Adrenal gland (tissue), 19 donors: ENCODE measurements at places on chromosomes 3 and 15.

GRCh38 chr3:71442652-71443042, 140.9 kb downstream of the FOXP1 start:
- no peaks in the 10 kb centered on the region for H3K36me3 ChIP-seq
- no peak overlapping the region for H3K4me3 ChIP-seq
- no peaks in the 10 kb centered on the region for H3K27me3 ChIP-seq
- DNase-seq: no peak
- H3K27ac ChIP-seq: no peak overlapping the region

DNA sequence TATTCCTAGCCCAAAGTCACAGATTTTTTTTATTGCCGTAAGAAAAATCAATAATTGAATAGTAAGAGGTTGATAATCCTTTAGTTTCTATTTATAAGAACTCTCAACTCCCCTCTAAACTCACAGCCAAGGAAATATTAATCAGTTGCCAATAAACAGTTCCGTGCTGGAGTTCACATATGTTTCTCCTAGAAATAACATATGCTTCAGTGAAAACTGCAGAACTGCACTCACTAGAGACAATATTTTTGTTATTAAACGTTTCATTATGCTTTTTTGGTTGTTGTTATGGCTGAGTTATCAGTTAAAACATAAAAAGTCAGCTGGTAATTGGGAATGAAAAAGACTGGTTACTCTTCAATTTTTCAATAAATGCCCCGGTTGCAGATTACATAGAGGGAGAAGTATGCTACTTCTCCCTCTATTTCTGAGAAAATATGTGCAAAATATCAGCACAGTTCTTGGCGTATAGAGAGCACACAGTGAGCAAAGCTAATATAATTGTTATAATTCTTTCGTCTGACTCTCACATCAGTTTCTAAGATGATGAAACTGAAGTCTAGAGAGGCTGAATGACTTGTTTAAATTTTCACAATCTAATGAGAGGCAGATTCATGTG, 781.2 kb upstream of the GRM7 start:
- H3K27me3 ChIP-seq: no peaks in the 10 kb centered on the region
- no peak overlapping the region for H3K27ac ChIP-seq
- H3K36me3 ChIP-seq: no peaks in the 10 kb centered on the region
- DNase-seq: no peak
- H3K4me1 ChIP-seq: no peaks in the 10 kb centered on the region

- H3K36me3 ChIP-seq: no peaks in the 10 kb centered on the region
- no peak overlapping the region for H3K4me3 ChIP-seq
- H3K27me3 ChIP-seq: peaks cover 9% of the 10 kb centered on the region
- DNase-seq: peak; percentile 15
Observed at GRCh38 chr3:23743141-23743784, 62.5 kb upstream of the UBE2E1 start.

- H3K4me1 ChIP-seq: no peaks in the 10 kb centered on the region
- no peak for DNase-seq
- no peaks in the 10 kb centered on the region for H3K27me3 ChIP-seq
- H3K4me3 ChIP-seq: no peak overlapping the region
- no peaks in the 10 kb centered on the region for H3K36me3 ChIP-seq
- H3K27ac ChIP-seq: no peak overlapping the region
Observed at GRCh38 chr3:112170046-112170445, 37.0 kb upstream of the GCSAM start.

- H3K27me3 ChIP-seq: no peaks in the 10 kb centered on the region
- no peaks in the 10 kb centered on the region for H3K4me1 ChIP-seq
- H3K27ac ChIP-seq: no peak overlapping the region
- no peak for DNase-seq
- no peak overlapping the region for H3K4me3 ChIP-seq
Observed at GRCh38 chr3:87320756-87321626, 44.6 kb upstream of the POU1F1 start.

DNA sequence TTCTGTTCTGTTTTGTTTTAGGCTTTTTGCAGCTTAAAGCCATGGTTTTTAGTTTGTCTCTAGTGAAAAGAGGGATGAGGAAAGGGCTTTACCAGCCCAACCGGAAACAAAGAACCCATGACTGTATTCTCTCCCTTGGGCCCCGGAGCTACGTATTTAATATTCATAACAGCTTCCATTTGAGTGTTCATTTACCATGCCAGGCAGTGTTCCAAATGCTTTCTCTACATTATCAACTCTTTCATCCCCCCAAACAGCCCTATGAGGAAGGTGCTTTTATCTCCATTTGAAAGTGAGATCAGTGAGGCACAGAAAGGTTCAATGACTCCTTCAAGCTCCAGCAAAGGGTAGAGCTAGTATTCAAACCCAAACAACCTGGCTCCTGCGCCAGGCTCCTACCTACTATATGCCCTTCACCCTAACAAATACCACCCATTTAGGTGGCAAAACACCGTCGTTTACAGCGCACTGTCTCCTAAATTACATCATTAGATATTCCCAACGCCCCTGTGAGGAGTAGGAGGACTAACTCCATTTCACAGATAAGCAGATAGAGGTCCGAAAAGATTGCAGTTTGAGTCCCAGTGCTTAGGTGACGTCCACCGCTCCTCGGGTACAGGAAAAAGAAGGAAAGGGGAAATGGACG, 27.9 kb downstream of the GTPBP8 start:
- no peak for DNase-seq
- no peaks in the 10 kb centered on the region for H3K27me3 ChIP-seq
- peak overlapping the region; percentile 77 for H3K4me3 ChIP-seq
- H3K27ac ChIP-seq: peak overlapping the region; percentile 68

DNA sequence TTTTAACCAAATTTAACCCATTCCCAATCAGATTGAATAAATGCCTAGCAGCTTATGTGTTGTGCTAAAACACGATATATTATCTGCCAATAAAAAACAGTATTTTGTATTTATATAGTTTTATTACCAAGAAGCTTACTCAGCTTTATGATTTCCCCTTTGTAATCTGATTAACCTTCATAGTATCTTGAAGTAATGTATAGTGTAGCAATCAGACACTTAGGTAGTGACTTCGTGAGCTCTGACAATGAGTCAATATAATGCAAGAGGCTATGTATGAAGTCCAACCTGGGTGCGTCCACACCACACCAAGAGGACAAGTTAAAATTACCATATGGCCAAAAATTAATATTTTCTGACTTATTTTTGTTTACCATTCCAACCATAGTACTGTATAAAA, 2.1 kb upstream of the CNBP start:
- no peak overlapping the region for H3K4me3 ChIP-seq
- H3K4me1 ChIP-seq: peaks cover 15% of the 10 kb centered on the region
- no peaks in the 10 kb centered on the region for H3K27me3 ChIP-seq
- H3K36me3 ChIP-seq: no peaks in the 10 kb centered on the region

- H3K27me3 ChIP-seq: no peaks in the 10 kb centered on the region
- no peaks in the 10 kb centered on the region for H3K4me1 ChIP-seq
- no peak for DNase-seq
- no peak overlapping the region for H3K27ac ChIP-seq
- H3K4me3 ChIP-seq: no peak overlapping the region
Observed at GRCh38 chr3:193743702-193744047, 150.7 kb downstream of the OPA1 start.

- no peak overlapping the region for H3K4me3 ChIP-seq
- no peak for DNase-seq
- H3K4me1 ChIP-seq: no peaks in the 10 kb centered on the region
- no peaks in the 10 kb centered on the region for H3K27me3 ChIP-seq
- no peak overlapping the region for H3K27ac ChIP-seq
Observed at GRCh38 chr15:95032156-95032555, 800.8 kb downstream of the MCTP2 start.
